NCI-H1436 (cell line): ENCODE measurements at places on chromosomes 12 and 14.

GRCh38 chr12:53820514-53821306, 68.9 kb upstream of the CISTR start:
- DNase-seq = no peak

GRCh38 chr14:54652188-54652587, 85.3 kb downstream of the SAMD4A start:
- no peak for DNase-seq

- no peak for DNase-seq
These were observed 101.9 kb upstream of the OVCH1 start for GRCh38 chr12:29599381-29599780.

DNA sequence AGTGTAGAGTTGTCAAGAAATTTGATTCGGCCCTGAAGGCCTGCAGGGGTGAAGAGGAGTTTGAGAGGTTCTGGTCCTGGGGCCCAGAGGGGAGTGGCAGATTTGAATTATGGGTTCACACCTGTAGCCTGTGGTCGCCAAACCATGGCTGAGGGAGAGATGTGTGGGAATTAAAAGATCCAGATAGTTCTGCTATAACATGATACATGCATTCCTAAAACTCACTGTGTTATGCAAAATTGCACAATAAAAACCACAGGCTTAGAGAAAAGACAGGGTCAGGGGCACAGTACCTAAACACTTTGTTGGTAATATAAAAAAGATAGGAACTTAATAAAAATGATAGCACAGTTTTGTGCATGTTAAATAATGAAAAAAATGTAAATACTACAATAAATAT, 106.2 kb downstream of the TMEM30B start:
- no peak for DNase-seq

DNA sequence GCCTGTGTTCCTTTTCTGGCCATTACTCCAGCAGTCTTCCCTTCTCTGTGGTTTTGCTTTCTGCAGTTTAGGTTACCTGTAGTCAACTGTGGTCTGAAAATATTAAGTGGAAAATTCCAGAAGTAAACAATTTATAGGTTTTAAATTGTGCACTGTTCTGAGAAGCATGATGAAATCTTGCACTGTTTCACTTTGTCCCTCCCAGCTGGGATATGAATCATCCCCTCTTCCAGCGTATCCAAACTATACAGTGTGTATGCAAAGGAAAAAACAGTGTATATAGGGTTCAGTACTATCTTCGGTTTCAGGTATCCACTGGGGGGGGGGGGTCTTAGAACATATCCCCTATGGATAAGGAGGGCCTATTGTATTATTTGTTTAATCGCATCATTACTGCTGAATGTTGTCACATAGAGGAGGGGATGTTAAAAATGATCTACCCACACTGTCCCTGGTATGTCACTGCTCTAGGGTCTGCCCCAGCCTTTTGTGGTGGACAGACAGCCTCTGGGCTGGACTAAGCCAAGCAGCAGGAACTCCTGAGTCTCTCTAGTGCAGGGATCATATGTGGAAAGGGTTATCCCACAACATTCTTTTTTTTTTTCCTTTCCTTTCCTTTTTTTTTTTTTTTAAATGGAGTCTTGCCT, 109.1 kb upstream of the MAX start:
- DNase-seq = no peak

DNA sequence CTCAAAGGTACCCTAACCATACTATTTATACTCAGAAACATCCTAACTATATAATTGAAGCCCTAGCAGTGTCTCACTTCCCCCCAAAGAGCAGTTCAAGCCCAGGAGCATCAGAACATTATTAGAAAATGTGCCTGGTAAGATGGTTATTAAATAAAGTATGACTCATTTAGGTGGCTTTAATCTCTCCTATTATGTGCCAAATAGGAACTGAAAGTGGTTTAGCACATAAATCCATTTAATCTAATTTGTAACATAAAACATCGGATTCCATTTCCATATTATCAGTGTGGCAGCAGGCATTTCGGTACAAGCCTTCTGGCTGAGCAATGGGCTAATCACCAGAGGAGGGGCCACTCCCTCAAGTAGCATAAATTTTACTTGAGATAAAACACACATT, 395.2 kb upstream of the TMTC1 start:
- no peak for DNase-seq

GRCh38 chr12:122028165-122028904, 6.7 kb downstream of the BCL7A start:
- no peak for DNase-seq

DNA sequence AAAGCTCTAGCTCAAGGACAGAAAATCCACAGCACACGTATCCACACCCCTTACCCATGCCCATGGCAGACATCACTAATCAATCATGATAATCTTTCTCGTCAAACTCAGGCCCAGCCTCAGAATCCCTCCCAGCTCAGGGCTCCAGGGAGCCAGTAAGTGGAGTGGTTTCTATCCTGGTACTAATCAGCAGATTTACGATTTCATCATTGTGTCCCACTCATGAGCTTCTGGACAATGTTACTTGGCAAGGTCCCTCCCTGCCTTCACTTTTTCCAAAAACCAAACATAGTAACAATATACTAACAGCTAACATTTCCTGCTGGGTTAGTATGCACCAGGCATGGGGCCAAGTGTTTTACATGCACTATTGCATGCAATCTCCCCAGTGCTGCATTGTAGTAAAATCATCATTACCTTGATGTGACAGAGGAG, 45.8 kb upstream of the NCOR2 start:
- no peak for DNase-seq

- no peak for DNase-seq
These were observed 12.8 kb upstream of the ATP2B1 start for GRCh38 chr12:89721291-89721987.

DNA sequence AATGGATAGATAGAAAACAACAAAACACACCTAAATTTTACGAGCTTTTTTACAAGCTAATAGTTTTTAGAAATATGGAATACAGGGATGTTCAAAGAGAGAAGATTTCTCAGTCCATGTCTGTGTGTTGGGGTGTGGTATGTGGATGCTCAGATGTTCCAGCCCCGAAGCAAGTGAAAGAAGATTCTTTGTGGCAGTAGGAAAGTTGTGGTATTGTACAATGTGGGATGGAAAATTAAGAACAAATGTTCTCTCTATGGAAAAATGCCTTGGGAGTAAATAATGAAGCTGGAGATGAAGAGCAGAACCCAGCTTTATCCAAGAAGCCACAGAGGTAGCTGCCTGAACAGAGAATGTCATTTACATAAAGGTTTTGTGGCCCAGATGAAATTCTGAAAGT, 150.3 kb upstream of the PRKD1 start:
- DNase-seq = no peak

- DNase-seq = no peak
These were observed 36.6 kb downstream of the GPR135 start for GRCh38 chr14:59428581-59429012.

GRCh38 chr14:63899953-63900352, 47.1 kb downstream of the SYNE2 start:
- DNase-seq = no peak

GRCh38 chr12:9707864-9708808, 24.8 kb downstream of the CLECL1 start:
- peak; percentile 3 for DNase-seq

- DNase-seq = no peak
These were observed 161.8 kb upstream of the DCN start for GRCh38 chr12:91344408-91344807.

GRCh38 chr12:105201299-105201698, 34.7 kb downstream of the APPL2 start:
- no peak for DNase-seq

- no peak for DNase-seq
These were observed 35.1 kb downstream of the EIF2S3B start for GRCh38 chr12:10540776-10541205.

GRCh38 chr12:64656429-64656828, 46.1 kb downstream of the RASSF3 start:
- no peak for DNase-seq

DNA sequence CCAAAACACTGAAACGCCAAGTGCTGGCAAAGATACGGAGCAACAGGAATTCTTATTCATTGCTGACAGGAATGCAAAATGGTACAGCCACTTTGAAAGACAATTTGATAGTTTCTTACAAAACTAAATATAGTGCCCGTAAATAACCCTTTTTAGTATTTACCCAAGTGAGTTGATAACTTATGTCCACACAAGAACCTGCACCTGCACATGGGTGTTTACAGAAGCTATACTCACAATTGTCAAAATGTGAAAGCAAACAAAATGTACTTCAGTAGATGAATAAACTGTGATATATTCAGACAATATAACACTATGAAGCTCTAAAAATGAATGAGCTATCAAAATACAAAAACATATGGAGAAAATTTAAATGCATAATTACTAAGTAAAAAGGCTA, 86.6 kb downstream of the ATXN7L3B start:
- peak; percentile 51 for DNase-seq

DNA sequence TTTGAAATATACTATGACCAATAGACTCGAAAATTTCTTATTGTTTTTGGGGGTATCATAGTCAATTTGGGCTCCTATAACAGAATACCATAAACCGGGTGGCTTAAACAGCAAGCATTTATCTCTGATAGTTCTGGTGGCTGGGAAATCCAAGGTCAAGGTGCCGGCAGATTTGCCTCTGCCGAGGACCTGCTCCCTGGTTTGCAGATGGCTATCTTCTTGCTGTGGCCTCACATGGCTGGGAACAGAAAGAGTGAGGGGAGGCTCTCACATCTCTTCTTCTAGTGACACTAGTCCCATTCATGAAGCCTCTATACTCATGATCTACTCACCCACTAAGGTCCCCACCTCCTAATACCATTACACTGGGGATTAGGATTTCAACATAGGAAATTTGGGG, 70.7 kb downstream of the BORCS5 start:
- DNase-seq = no peak

GRCh38 chr14:64688031-64688430, 16.2 kb upstream of the PLEKHG3 start:
- no peak for DNase-seq

DNA sequence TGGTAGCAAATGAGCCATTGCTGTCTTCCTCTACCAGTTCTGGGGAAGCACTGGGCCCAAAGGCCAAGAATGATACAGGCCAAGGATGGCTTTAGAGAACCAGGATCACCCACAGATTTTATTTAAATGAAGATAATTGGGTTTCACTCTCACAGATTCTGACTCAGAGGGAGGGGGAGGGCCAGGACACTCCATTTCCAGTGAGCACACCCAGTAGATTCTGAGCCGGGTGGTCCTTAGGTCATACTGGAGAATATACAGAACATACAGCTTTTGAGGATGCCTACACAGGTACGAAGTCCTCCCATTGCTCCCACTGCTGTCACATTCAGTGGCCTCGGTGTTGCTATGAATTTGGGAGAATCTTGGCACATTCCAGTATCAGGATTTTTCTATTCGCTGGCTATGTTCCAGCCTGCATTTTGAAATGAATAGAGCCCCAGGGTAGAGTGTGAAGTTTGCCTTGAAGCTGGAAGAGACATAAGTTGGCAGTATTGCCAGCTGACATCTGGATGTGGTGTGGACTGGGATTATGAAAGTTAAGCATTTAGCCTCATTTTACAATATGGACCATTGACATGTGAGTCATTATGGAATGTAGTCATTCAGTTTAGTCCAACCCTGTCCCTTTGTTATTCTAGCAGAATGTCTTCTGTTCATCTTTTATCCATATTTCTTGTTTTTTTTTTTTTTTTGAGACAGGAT, 45.8 kb upstream of the POC1B start:
- no peak for DNase-seq

GRCh38 chr14:33851366-33851765, 99.5 kb downstream of the EGLN3 start:
- DNase-seq = no peak

DNA sequence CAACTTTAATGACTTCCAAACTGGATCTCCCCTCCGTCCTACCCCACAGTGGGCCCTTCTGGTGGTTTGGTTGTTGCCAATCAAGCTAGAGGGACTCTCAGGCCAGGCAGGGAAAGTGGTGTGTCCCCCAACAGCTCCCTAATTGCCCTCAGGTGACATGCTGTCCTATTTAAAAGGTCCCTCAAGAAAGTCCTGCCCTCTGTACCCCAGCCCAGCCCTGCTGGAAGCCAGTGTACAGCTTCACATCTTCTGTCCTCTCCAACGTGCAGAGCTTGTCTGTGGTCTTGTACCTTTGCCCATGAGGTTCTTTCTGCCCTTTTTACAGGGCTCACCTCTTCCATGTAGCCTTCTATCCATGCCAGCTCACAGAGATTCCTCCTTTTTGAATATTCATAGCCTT, 4.2 kb downstream of the RIN3 start:
- DNase-seq = no peak

GRCh38 chr12:106080041-106080790, 58.5 kb downstream of the NUAK1 start:
- no peak for DNase-seq

- DNase-seq = no peak
These were observed 104.1 kb downstream of the IGF1 start for GRCh38 chr12:102376181-102376747.

- DNase-seq = no peak
These were observed 1.0 kb downstream of the SH2B3 start for GRCh38 chr12:111406474-111407376.

DNA sequence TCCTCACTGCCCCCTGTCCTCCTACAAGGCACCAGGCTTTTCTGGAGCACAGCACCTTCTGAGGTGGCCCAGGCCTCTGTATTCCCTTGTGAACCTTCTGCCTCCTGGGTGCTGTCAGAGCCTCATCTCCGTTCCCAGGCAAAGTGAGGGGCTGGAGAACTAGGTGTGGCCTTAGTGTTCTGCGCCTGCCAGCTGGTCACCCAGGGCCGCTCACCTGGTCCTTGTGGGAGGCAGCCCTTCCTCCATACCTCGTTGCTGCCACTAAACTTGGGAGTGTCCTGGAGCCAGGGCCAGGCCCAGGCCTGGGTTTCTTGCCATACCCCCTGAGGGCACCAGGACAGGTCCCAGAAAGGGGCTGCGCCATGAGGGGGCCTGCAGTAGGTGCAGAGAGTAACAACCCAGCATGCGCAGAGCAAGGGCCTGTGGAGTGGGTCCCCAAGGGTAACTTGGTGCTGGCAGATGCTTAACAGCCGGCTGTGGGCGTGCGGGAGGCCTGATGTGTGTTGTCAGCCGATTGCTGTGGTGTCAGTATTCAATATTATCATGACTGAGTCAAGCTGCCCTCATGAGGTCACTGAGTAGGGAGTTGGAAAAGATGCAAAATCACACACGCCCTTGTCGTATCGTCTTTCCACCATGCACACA, 17.1 kb downstream of the OTUB2 start:
- no peak for DNase-seq

GRCh38 chr12:13740149-13740545, 241.3 kb downstream of the GRIN2B start:
- DNase-seq = no peak

GRCh38 chr12:19712041-19712440, 272.7 kb downstream of the AEBP2 start:
- no peak for DNase-seq

- DNase-seq = no peak
These were observed 19.6 kb upstream of the LRP6 start for GRCh38 chr12:12286441-12286840.

GRCh38 chr12:34625116-34625515, 602.8 kb downstream of the ALG10 start:
- no peak for DNase-seq

GRCh38 chr12:48454667-48455066, 17.7 kb upstream of the ANP32D start:
- DNase-seq = no peak
